AG08396 (cell line): ENCODE measurements at places on chromosomes 16 and 17.

DNA sequence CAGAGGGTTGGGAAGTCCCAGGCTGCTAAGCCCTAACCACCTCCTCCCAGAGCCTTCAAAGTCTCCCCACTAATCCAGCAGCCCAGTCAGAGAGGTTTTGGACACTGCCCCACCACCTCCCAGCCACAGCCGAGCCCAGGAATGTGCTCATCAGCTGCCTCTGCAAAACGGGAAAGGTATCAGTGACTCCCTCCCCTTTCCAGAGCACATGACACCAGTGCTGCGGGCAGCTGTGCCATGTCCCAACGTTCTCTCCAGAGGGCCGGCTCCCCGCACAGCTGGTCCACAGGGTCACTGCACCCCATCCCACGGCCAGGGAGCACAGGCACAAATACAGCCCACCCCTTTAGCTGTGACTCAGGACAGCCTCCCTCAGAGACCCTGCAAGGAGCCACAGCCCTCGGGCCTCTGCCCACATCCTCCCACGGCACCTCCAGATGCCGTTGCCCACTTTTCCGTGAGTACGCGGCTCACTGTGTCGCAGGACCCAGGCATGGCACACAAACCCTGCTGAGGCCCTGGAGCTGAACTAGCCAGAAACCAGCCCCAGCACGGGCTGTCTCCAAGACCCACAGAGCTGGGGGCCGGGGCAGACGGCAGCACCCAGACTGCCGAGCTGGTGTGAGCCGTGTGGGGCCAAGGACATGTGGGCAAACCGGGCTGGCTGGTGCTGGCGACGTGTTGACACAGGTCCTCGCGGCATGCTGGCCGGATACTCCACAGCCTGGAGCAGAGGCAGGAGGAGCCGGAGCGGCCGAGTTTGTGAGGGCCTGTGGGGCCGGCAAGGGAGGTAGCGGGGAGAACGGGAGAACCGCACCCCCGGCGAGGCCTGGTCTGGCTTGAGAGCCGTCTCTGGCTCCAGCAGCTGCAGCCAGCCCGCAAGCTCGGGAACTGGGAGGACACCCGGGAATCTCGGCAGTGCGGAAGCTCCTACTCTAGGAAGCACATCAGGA, 6.3 kb upstream of the PPP1R27 start:
- no peak for DNase-seq

DNA sequence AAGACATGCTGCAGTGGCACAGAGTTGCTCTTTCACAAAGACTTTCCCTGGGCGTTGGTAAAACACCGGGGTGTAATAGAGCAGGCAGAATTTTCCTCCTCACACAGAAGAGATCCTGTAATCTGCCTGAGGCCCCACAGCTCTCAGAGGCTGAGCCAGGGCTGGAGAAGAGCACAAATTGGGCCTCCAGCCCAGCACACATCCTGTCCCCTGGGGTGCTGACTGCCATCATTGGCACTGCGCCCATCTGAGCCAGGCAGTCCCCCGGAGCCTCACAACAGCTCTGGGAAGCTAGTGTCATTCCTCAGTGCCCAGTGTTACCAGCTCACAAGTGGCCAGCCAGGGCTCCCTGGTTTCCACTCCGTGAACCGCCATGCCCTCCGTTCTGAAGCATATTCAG, 119.4 kb downstream of the SOCS1 start:
- DNase-seq = no peak

DNA sequence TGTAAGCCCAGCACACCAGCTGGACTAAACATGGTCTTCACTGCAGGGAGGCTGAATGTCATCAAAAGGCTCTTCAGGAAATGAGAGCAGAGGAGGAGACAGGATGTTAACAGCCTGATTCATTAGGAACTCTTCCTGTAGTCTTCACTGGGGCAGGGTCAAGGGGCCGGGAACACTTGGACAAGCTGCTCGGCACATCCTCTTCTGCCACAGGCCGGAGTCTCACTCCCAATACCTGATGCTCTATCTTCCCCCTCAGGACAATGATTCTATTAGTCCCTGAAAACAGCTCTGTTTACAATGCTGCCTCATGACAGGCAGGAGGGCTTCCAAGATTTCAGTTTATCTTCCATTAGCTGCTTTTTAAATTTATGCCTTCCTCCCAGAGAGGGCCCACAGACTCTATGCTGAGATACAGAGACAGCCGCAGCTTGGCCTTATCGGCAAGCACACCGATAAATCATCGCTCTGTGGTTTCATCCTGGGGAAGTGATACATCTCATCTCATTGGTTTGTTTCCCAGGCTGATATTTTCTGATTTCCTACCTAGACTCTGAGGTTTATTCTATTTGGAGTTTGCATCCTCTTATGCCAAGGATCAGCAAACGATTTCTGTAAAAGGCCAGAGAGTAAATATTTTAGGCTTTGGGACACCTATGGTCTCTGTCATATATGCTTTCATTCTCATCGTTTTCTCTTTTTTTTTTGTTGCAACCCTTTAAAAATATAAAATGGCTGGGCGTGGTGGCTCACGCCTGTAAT, 214.0 kb upstream of the ASIC2 start:
- DNase-seq = no peak

- no peak for DNase-seq
These were observed 41.9 kb upstream of the ATP2A3 start for GRCh38 chr17:4006165-4006589.

DNA sequence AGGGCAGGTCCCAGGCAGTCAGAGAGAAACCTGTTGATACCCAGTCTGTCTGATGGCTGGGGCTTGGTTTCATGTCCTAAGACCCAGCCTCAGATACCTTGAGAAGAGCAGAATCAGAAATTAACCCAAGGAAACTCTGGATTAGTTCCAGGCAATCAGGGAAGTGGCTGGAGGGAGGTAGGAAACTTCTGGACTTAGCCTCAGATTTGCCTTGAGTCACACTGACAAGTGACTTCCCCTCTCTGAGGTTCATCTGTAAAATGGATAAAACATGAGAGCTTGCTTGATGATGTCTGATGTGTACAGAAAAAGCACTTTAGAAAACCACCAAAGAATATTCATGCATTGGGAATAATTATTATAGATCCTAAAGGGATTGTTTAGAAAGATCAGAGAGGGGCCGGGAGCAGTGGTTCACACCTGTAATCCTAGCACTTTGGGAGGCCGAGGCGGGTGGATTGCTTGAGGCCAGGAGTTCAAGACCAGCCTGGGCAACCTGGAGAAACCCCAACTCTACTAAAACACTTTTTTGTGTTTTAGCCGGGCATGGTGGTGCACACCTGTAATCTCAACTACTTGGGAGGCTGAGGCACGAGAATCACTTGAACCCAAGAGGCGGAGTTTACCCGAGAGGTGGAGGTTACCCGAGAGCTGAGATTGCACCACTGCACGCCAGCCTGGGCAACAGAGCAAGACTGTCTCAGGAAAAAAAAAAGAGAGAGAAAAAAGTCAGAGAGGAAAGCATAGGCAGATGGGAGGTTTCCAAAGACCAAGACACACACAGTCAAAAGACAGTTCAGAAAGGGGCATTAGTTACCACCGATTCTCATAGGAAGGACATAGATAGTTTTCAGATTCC, 3.8 kb downstream of the CIITA start:
- no peak for DNase-seq

- DNase-seq = no peak
These were observed 437.1 kb upstream of the PMFBP1 start for GRCh38 chr16:72609066-72609465.

DNA sequence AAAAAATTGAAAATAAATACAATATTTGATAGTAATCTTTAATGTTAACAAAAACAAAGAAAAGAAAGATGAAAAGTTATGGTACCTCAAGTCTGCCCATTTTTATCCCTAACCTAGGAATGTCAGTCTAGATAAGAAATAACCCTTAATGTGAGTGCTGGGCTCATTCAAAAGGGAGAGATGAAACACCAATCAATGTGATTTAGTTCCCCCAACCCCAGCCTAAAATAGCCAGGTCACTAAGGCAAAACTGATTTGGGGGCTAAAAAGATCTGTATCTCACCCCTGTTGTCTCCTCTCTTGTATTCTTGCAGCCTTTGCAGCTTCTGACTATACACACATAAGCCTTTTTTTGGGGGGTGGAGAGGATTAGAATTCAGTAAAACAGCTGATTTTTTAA, 3.2 kb upstream of the IGF2BP1 start:
- peak; percentile 1 for DNase-seq

DNA sequence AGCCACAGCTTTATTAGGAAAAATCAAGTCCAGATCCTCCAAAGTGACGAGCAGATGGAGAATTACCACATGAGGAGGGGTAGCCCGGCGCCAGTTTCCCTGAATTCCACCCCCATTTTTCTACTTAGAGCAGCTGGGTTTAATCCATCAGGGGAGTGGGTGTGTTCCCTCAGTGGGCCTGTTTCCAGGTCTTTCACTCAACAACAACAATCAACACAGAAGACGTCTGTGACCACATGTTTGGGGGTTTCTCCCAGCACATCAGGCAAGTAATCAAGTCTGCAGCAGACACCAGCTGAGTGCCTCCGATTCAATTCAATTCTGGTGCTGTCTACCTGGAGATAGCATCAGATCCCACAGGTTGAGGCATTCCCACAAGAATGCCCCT, 6.8 kb downstream of the SLC6A2 start:
- DNase-seq = no peak
